ENCODE measurements at places on chromosomes 6 and 20.

DNA sequence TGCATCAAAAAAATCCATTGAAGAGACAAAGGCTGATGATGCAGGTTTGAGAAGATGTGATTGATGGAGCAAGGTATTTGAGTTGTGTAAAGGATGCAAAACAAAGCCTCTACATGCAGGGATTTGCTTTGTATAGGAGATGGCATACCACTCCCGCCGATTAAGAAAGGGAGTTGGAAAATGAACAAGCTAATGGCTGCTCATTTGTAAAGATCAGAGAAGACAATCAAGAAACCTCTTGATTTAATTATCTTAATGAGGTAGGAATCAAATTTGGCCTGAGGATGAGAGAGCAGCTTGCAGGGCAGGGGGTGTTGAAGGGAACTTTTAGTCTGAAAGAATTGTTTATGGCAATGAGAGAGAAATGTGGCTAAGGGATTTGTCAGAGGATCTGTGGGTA, 448.2 kb upstream of the ADGRB3 start:
- no peak for DNase-seq

DNA sequence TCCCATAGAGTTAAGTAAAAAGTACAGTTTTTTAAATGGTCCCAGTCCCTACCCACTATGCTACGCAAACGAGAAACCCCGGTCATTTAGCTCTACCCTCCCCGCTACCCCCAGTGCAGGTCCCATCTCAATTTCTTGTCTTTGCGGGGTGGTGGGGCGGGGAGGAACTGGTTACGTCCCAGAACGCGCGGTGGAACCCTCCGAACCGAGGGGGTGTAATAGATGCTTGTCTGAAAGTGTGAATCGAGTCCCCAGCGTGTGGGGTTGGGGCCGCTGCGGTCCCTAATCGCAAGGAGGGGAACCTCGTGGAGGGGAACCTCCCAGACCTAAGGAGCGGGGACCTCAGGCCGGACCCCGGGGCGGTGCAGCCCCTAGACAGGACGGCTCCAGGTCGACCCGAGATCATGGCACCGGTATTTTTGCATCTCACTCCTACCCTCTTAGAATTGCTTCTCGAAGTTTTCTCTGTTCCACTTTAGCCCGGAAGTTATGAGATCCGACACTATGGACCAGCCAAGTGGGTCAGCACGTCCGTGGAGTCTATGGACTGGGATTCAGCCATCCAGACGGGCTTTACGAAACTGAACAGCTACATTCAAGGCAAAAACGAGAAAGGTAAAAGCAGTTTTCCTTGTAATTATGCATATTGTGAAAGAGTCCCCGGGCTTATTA, 779 bp downstream of the HEBP2 start:
- no peak for DNase-seq

- no peak for DNase-seq
Measured at GRCh38 chr20:25030007-25030648, 27.8 kb downstream of the ACSS1 start.

- no peak for DNase-seq
Measured at GRCh38 chr6:39215640-39216158, 13.6 kb downstream of the KCNK5 start.

- no peak for DNase-seq
Measured at GRCh38 chr6:164106345-164106769, 691.8 kb downstream of the QKI start.

DNA sequence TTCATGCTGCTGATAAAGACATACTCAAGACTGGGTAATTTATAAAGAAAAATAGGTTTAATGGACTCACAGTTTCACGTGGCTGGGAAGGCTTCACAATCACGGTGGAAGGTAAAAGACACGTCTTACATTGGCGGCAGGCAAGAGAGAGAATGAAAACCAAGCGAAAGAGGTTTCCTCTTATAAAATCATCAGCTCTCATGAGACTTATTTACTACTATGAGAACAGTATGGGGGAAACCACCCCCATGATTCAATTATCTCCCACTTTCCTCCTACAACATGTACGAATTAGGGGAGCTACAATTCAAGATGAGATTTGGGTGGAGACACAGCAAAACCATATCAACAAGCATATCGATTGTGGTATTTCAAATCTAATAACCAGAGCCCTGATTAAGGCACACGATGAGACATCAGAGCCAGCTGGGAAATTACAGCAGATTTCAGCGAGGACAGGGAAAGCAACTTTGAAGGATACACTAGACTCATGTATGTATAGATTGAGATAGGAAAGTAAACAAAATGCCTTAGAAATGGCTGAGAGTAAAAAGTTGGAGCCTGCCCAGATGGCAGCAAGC, 129.8 kb upstream of the GJE1 start:
- no peak for DNase-seq

- no peak for DNase-seq
Measured at GRCh38 chr6:14921878-14922671, 323.8 kb upstream of the JARID2 start.

- no peak for DNase-seq
Measured at GRCh38 chr6:18654821-18655220, 267.7 kb downstream of the RNF144B start.

DNA sequence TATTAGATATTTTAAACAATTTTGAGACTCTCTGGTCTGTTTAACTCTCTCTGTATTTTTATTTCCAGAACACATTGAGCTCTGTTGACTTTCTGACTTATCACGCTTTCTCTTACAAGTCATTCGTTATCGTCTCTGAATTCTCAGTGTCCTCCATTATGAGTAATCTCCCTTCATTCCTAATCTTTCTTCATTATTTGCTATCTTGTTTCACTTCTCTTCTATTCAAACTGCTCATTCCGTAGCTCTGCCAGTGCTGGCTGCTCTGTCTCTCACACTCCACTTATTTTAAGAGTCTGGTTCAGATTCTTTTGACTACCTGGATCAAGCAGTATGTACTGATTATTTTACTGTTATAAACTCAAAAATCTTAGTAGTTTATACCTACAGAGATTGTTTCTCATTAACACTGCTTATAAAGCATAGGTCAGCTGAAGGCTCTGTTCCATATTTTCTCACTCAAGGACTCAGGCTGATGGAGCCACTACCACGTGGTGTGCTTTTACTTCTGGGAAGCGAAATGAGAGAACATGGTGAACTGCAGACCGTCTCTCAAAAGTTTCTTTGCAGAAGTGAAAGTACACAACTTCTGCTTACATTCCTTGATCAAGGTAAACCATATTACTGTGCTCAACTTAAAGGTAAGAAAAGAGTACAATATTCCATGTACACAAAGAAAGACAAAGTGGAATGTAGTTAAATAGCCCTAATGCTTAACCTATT, 485.2 kb downstream of the GRIK2 start:
- DNase-seq, result no peak

DNA sequence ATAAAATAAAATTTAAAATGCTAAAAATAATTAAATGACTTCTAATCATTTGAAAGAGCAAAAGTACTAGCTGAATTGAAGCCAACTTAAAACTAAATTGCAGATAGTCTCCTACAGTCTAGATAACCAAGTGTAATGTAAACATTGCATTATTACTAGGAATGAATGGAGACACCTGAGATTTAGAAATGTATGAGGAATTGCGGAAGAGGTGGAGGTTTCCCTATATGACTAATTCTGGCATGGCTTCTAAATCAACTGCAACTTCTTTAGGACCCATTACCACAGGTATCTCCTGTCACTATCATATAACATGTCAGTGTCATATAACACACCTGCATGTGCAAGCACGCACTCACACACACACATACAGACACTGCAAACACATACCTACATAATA, 13.2 kb upstream of the GPR6 start:
- no peak for DNase-seq

DNA sequence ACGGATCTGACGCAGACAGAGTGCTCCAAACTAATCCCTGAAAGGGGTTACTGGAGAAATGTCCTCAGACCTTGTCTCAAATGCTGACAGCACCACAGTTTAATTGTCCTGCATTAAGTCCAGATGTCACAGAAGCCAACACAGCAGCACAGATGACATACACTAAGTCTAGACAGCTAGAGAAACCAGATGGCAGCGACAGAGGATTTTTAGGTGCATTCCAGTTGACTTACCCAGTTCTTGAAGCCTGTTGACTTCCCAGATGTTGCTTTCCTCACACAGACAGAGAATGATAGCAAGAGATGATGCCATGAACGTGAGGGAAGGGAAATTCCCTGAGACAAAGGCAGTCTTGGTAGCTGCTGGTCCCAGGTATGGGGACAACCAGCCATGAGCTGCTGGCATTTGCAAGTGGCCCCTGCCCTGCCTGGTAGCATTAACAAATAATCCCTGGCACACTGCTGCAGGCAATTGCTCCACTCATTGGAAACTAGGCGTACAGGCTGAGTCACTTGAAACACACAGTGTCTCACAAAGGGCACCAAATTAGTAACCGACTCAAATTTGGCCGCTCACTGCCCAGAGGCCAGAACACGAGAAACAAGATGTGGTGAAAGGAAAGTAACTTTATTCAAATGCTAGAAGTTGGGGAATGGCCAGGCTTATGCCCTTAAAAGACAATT, 52.2 kb downstream of the ADGB start:
- DNase-seq, result no peak

DNA sequence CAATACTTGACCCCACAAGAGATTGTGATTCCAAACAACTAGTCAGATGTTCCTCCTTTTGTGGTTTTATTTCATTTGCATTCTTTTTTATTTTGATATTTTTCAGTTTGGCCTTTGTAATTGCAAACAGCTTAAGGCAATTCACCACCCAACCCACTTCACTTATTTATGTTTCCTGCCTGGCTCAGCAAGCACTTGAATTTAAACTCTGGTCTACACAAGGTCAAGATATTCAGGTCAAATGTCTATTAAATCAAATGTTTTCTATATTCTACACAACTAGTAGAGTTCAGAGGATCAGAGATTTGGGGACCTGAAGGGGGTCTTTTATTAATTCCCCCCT, 100.1 kb downstream of the SGK1 start:
- no peak for DNase-seq

- no peak for DNase-seq
Measured at GRCh38 chr6:139686308-139686707, 311.9 kb upstream of the CITED2 start.

- no peak for DNase-seq
Measured at GRCh38 chr6:112372226-112372806, 25.2 kb downstream of the RFPL4B start.

DNA sequence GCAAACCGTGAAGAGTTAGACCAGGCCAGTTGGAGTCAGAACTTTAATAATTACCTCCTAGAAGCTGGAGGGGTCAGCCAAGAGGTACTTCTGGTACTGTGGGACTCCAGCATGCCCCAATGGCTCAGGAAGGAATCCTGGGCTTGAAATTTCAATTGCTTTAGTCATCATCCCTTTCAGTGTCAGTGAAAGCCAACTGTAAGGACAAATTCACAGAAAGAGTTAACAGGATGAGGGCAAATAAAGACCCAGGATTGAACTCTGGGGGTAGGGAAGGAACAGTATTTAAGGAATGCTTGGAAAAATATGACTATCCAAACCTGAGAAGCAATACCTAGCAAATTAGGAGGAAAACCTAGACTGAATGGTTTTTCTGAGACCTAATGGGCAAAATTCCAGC, 735.1 kb upstream of the MARCKS start:
- no peak for DNase-seq

- no peak for DNase-seq
Measured at GRCh38 chr6:143589162-143589561, 77.6 kb upstream of the FUCA2 start.

GRCh38 chr20:43984587-43984986, 69.9 kb downstream of the TOX2 start:
- no peak for DNase-seq

- no peak for DNase-seq
Measured at GRCh38 chr6:85458782-85459181, 8.9 kb downstream of the NT5E start.

DNA sequence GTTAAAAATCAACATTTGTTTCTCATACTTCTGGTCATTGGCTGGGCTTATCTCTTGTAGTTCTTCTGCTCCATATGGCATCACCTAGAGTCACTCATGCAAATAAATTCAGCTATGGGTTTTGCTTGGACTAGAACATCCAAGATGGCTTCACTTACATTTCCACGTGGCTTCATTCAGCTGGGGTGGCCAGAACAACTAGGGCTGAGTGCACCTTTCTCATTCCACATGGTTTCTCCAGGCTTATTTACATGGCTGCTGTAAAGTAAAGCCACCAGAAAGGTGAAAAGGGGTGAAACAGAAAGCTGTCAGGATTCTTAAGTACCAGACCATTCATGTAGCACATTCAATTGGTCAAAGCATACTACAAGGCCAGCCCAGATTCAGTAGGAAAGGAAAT, 151.1 kb upstream of the BMP2 start:
- DNase-seq, result no peak

DNA sequence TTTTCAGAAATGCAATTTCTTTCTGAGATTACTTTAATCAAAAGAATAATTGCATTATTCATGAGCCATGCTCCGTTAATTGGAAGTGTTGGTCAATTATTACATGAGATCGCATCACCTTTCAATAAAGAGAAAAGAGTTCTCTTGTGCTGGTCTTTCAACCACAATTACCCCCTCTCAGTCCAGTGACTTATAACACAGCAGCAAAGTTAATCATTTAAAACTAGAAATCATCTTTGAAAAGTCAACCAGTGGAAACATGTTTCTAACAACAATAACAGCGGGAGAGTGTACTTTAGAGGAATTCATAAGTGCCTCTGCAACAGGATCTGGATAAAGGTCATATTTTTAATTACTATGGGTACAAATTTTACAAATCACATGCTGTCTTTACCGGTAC, 384.4 kb upstream of the AGPAT4 start:
- no peak for DNase-seq

GRCh38 chr6:148388521-148388920, 45.9 kb downstream of the SASH1 start:
- DNase-seq, result no peak

DNA sequence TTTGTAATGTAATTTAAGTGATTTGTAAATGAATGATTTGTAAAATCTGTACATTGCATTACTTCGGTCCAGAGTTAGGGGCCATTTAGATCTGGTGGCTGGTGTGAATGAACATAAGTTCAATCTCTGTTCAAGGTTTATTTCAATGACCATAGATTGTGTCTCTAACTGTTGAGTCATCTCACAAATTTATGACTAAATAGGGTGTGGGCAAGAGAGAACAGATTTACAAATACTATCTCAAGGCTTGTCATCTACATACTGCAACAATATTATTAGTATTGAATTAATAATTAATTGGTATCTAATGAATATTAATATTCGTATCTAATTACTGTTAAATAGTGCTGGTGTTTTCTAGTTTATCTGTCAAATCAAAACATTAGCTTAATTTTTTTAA, 115.3 kb upstream of the EDN1 start:
- no peak for DNase-seq

All from CD8-positive, alpha-beta T cell (primary cell).